Cortex of kidney (tissue), 1 donor: ENCODE measurements at places on chromosomes 4 and X.

DNA sequence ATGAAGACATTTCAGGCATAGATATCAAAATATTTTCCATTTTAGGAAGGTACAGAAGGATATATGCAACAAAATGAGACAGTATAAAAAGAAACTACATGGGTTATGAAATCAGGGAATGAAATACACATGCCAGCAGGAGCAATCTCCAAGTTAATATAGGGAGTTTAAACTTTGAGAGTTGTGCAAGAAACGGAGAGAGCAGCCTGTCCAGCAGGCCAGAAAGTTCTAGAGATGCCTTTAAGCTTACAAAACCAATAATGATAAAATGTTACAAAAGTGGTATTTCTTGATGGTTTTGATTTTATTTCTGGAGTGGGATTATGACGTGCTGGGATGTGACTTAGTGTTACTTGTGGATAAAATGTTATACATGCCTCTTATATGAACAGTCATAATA lies 2047.9 kb downstream of the ARAP2 start:
- no peak for DNase-seq

- DNase-seq: no peak
Observed at GRCh38 chr4:140811429-140811828, 55.2 kb upstream of the TBC1D9 start.

GRCh38 chrX:134396174-134396573 lies 63.8 kb upstream of the HPRT1 start:
- DNase-seq: no peak

DNA sequence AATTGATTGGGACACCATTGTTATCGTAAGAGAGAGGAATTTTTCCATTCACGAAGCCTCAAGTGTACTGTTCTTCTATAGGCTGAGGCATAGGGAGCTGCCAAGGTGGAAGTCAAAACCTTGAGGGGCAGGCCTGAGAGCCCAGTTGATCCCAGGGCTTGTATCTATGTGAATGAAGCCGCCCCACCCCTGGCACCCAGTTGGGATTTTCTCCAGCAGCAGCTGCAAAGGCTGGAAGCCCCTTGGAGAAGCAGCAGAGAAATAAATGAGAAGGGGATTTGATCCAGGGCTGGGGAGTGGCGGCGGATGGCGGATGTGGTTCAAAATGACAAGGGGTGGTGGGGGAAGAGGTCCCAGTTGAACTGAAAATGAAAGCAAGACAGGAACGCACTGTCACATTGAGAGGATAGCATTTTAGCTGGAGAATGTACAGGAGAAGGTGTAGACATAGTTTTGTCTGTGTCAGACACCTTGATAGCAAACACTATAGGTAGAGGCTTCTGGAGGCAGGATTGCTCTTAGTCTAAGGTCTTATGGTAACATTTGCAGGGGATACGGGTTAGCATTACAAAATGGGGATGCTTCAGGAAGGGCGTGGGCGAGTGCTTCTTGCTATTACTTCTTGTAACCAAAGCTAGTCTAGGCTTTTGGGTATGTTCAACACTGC lies 32.6 kb downstream of the DOCK11 start:
- no peak for DNase-seq

GRCh38 chr4:181162676-181163075 lies 1080.5 kb upstream of the TENM3 start:
- no peak for DNase-seq

- no peak for DNase-seq
Observed at GRCh38 chr4:48639807-48640206, 140.3 kb downstream of the FRYL start.

DNA sequence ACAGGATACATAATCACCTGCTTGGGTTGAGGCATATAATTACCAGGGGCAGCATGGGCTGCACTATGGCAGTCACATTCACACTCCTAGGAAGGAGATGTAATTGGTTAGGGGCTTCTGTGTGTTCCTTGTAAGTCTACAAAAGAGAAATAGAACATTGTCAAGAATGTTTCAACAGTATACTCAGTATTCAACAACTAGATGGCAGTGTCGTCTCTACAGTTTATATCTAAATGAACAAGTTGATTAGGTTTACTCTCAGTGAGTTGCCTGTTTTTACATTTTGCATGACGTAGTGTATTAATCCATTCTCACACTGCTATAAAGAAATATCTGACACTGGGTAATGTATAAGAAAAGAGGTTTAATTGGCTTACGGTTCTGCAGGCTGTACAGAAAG lies 50.5 kb upstream of the RAB33B start:
- no peak for DNase-seq

- DNase-seq: no peak
Observed at GRCh38 chr4:66340286-66340893, 670.1 kb upstream of the EPHA5 start.

DNA sequence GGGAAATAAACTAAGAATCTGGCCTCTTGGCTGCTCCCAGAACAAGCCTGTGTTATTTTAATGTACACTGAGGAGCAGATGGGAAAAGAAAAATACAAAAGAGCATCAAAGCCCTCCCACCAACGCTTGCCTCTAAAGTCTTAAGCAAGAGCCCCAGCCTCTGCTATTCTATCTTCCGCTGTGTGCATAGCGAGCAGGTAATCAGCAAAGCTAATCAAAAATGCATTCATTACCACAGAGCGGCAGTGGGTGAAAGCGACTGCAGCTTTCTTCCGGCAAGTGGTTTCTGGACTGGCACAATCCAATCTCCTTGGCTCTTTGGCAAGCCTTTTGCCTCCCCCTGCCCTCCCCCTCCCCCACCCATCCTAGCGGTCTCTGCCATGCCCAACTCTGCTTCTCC lies 13.5 kb upstream of the GRIA3 start:
- no peak for DNase-seq

- DNase-seq: no peak
Observed at GRCh38 chr4:154332681-154333421, 158.7 kb downstream of the DCHS2 start.

- DNase-seq: no peak
Observed at GRCh38 chrX:27350476-27350875, 112.7 kb downstream of the PPP4R3C start.

DNA sequence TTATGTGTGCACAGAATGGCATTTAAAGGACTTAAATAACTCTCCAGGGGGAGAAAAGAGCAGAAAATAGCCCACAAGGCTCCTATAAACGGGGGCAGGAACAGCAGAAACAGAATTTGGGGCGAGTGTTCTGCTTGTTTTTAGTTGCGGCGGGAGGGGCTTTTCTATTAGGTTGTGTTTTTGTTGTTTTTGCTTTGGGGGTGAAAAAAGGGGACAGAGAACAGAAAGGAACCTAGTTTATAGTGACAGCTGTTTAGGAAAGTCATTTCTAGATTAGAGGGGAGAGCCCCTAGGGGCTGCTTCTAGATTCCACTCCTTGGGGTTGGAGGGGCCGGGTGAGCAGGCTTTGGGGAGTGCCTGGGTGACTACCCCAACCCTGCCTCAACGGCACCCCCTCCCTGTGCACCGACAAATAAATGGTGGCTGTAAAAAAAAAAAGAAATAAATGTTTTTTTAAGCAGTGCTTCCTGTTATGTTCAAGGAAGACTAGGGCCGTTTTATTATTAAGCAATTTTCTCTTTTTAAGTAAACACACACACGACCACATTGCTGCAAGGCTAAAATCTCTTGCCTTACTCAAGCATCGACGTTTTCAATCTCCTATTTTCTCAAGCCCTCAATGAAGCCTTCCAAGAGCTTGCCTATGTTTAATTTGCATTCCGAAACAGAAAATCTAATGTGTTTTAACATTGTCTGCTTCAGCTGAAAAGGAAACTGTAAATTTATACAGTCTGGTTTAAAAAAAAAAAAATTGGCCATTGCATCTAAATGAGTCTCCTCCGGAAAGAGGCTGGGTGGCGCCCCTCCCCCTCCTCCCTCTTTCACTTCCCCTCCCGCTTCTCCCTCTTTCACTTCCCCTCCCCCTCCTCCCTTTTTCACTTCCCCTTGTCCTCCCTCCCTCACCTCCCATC lies 123.3 kb upstream of the TBL1X start:
- no peak for DNase-seq

DNA sequence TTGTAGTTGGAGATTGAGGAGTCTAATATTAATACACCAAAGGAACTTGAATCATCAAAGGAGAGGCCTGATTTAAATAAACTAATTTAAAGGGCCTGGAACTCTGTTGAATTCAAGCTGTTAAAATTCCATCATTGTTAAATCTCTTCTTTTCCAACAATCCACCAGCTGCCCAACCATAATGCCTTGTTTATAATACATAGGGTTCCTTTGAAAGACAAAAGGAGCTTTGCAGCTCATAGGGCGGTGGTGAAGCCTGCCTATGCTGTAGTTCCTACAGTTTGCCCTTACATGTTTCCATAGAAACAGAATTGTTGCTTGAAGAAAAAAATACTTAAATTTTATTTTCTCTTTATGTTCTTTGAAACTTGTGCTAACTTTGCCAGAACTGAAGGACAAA lies 102.8 kb downstream of the GLUD2 start:
- DNase-seq: no peak

DNA sequence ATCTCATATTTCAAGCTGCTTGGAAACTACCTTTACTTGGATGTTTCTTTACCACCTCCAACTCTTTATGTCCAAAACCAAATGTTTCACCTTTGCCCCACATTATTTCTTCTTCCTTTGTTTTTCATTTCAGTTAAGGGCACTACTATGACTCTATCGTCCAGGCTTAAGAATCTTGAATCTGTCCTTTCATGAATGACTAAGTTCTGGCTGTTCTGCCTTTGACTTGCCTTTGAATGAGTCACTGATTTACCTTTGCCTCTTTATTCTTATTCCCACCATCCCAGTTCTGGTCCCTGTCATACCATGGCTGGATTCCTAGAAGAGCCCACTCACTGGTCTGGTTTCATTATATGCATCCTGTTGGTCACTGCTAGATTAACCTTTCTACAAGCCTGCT lies 30.6 kb upstream of the PLAC1 start:
- DNase-seq: no peak

- DNase-seq: no peak
Observed at GRCh38 chrX:40867352-40867751, 132.0 kb upstream of the MED14 start.

DNA sequence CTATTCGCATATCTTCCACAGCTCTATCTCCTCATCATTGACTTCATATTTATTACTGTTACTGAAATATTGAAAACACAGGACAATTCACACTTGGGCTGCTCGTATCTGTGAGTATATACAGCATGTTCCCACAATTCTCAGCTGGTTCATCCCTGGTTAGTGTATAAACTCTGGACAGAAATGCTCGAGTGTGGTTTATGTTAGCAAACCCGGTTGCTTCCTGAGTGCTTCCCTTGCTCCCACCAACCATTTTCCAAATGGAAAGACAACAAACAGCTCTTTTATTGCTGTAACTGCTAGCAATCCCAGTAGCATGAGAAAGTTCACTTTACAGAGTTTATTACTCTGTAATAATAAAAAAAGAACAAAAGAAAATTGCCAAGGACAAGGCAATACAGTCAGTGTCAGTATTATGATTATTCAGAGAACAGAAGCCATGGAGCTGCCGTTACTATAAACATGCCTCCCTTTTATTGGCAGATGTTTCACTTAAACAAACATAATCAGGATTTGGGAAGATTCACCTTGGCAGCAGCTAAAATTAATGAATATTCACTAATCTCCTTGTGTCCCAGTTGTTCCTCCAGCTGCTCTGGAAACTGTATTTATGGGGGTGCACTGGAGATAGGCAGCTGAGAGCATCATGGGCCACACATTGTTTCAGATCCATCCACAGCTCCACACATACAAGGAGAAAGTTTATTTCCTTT lies 134.1 kb upstream of the GUCY1A1 start:
- DNase-seq: no peak

DNA sequence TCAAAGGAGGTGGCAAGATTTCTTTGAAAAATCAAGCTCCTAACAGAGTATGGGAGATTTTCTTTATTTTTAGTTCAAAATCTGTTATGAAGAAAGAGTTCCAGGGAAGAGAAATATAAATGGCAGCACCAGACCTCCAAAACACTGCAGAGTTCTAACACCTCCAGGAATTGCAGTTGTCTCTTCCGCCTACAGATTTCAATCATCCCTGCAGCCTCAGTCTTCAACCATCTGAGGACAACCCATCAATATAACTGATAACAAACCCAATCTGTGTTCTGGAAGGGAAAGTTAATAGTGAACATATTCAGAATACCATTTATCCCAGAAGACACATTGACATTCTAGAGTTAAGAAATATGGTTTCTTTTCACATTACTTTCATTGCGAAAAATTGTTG lies 296.1 kb downstream of the ARAP2 start:
- DNase-seq: no peak

DNA sequence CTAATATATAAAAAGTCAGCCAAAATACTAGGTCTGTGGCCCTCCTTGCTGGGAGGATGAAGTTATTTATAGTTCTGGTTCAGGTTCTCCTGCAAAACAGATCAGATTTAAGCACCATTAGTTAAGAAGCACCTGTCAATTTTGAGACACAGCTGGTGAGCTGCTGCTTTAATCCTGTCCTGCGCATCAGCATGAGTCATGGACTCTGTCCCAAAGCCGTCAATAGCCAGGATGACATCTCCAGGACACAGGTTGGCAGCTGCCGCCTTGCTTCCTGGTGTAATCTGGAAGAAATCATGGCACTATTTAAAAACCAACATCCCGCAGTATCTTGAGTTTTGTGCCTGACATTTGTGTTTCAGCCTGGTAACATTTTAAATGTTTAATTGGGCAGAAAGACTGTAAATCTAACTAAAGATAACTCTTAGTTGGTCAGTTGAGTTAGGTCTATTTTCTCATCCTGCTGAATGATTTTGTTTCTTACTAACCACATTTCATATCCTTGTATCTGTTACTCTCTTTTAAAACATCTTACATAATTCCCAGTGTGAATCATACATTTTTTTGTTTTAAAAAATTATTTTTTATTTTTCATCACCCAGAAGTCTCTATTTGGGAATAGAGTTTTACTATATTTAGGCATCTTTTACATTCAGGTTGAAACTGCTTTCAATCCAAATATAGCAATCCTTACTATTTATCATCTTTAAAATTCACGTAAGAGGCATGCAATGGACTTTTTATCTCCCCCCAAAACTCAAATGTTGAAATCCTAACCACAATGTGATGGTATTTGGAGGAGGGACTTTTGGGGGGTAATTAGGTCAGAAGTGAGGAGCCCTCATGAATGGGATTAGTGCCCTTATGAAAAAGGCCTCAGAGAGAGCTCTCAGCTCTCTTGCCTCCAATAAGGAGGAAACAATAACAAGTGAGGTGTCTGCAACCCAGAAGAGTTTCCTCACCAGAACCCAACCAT lies 10.1 kb downstream of the PDLIM3 start:
- DNase-seq: no peak

GRCh38 chrX:72652082-72652481 lies 62.0 kb downstream of the PHKA1 start:
- DNase-seq: no peak

- no peak for DNase-seq
Observed at GRCh38 chrX:574830-575229, 55.8 kb upstream of the SHOX start.

DNA sequence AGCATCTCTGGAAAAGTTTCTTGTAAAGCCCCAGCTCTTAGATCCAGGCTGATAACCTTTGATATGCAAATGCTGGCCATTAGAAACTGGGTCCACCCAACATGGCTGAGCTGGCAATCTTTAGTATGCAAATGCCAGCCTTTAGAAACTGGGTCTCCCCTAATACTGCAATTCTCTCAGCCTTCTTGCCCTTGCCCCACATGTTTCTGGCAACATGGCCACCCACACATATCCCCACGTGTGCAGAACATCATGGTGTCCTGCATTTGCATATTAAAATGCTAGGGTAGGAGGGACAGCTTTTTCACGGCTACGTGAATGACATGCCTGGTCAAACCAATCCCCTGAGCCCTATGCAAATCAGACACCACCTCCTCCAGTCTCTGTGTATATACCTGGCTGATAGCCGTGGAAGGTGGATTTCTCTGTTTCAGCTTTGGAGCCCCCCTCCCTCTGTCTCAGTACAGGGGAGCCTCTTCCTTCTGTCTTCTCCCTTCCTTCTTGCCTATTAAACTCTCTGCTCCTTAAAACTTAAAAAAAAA lies 344.0 kb upstream of the NWD2 start:
- DNase-seq: no peak
